Stimulated activated CD8-positive, alpha-beta memory T cell treated with anti-CD3 and anti-CD28 coated beads, Interleukin-7, amount 100 ng/mL, for 4 hours (primary cell): ENCODE measurements at places on chromosomes 16 and 17.

GRCh38 chr16:76213860-76214259, 63.3 kb upstream of the CNTNAP4 start:
- DNase-seq, result no peak

DNA sequence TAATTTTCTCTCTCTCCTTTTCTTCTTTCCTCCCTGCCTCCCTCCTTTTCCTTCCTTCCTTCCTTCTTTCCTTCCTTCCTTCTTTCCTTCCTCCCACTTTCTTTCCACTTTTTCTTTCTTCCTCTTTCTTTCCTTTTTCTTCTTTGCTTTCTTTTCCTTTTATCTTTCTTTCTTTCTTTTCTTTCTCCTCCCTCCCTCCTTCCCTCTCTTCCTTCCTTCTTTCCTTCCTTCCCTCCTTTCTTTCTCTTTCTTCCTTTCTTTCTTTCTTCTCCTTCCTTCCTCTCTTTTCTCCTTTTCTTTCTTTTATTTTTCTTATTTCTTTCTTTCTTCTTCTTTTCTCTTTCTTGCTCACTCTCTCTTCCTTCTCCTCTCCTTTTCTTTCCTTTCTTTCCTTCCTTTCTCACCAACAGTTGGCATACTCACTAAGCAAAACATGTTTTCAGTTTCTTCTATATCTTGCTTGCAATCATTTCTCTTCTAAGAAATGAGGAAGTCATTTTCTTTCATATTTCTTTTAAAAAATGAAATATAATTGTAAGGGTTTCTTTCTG, 97.1 kb upstream of the MAF start:
- no peak for DNase-seq

DNA sequence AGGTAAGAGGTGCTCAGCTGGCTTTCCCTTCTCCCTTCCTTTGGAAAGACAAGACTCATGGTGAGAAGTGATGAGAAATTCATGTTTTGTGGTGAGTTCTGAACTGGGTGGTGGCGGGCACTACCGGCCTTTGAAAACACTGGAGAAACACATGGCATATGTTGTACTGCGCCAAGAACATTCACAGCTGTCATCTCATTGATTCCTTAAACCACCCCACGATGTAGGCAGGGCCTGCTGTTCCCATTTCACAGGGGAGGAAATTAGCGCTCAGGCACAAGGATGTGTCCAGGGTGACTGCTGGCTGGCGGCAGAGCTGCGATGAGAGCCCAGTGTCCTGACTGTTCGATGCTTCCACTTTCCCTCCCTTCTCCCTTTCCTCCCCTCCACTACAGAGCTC, 1.6 kb upstream of the DOC2B start:
- DNase-seq, result no peak

DNA sequence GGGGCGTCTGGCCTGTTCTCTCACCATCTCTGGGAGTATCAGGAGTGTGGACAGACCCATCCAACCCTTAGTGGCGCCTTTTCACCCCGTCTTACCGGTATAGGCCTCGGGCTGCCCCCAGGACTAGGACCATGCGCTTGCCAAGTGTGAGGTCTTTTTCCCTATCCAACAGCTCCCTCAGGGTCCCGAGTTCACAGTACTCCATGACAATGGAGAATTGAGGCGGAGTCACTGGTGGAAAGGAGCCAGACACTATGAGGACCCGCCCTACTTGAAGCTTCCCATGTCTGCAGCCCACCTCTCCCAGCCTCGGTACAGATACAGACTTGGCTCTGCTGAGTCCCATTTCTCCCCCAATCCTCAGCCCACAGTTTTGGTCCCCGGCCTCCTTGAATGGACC, 15.9 kb upstream of the RFWD3 start:
- DNase-seq, result no peak

- DNase-seq, result no peak
Measured at GRCh38 chr16:3514621-3515020, 13.8 kb downstream of the CLUAP1 start.

GRCh38 chr17:8997994-8998628, 23.2 kb upstream of the NTN1 start:
- DNase-seq, result peak; percentile 71

- DNase-seq, result no peak
Measured at GRCh38 chr16:19672378-19672777, 45.6 kb downstream of the KNOP1 start.

DNA sequence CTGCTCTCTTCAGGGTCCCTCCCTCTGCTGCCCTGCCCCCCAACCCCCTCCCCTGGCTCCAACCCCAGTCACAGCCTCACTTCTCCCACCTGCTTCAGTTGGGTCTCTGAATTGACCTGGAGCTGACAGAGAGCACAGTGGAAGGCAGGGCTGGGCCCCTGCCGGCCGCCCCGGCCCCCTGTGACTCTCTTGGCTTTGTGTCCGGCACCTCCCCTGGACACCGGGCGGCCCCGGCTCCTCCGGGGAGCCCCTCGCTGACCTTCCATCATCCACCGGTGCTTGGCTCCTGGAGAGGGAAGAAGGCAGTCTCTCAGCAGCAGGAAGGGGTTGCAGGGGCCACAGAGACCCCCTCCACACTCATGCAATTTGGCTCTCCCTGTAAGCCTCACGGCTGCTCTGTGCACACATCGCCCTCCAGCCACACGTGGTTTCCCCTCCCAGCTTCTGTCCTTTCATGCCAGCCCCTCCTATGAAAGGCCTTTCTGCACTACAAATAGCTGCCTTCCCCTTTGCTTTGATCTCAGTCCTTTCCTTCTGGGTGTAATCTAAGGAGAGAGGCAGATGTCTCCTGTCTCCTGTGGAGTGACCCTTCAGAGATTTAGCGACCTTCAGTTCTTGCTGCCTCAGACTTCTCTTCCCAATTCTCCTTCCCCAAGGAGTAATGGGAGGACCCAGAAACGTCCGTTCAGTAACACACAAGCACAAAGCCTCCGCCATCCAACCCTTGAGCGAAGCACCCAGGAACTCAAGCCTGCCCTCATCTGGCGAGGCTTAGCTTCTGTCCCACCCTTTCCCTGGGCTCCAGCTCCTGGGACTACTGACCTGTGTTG, 8.3 kb downstream of the NKIRAS2 start:
- no peak for DNase-seq

GRCh38 chr16:54175552-54176375, 110.8 kb downstream of the IRX3 start:
- no peak for DNase-seq

GRCh38 chr16:50742576-50743200, 802 bp downstream of the CYLD start:
- DNase-seq, result peak; percentile 21

- DNase-seq, result no peak
Measured at GRCh38 chr16:25151996-25152395, 40.5 kb downstream of the LCMT1 start.

GRCh38 chr17:50487213-50488096, 8.8 kb downstream of the RSAD1 start:
- DNase-seq, result no peak

DNA sequence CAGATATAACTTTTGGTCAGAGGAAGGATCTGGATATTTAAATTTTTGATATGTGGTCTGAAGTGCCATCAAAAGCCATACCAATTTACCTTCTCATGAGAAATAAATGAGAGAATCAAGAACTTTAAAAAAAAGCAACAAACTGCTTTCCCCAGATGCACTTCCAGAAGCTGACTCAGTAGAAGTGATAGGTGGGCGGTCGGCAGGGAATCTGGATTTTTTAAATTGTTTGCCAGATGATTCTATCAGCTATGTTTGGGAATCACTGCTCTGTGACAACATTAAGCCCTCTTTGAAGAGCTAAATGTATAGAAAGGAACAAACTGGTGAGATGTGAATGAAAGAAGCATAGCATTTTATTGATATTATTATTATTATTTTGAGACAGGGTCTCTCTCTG, 19.2 kb downstream of the CDH3 start:
- no peak for DNase-seq

GRCh38 chr17:42782166-42783061, 2.0 kb downstream of the WNK4 start:
- no peak for DNase-seq

DNA sequence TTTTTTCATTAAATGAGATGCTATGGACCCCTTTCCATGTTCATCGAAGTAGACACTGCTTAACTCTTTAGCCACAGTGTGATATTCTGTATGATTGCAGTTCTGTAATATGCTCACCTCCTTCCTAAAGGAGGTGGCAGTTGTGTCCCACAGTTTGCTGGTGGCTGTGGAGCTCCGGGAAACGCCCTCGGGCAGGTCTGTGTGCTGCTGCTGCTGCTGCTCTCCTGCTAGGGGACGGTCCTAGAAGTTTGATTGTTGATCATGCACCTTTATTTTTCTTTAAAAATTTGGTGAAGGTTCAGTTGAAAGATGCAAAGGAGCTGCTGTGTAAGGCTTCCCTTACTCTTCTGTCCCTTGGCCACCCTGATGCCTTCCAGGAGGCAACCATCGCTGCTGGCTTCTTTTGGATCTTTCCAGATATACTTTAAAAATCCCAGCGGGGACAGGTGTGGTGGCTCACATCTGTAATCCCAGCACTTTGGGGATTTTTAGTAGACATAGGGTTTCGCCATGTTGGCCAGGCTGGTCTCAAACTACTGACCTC, 8.4 kb upstream of the CLEC18A start:
- no peak for DNase-seq

- DNase-seq, result no peak
Measured at GRCh38 chr16:86635176-86635876, 57.0 kb downstream of the FOXL1 start.

DNA sequence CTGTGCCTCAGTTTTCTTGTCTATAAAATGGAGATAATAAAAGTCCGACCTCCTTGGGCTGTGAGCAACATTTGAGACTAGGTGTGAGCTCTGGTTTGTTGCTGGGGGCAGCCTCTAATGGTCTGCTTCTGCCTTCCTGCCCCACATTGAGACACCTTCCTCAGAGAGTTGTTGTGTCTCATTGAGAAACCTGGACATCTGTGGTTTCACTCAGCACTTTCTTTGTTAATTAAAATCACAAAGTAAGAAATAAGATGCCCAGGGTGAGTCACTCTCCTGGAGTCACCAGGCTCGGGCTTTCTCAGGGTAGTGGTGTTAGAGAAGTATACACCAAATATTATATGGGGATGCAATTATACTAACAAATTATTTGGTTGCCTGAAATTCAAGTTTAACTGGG, 389.2 kb upstream of the SALL1 start:
- DNase-seq, result no peak

DNA sequence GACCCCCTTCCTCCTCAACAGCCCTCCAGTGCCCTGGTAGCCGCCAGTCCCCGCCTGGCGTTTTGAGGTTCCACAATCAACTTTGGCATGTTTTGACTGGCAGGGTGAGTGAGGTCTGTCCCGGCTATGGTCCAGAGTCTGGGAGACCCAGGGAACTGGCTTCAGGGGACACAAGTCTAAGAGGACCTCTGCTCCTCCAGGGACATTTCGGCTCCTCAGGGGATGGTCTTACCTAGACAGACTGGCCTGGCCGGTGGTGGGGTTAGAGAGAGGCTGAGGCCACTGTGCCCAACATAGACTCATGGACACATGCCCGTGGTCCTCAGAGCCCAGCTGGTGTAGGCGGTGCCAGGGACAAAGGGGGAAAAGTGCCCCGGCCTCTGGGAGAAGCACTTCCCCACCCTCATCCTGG, 2.2 kb downstream of the TMC8 start:
- DNase-seq, result no peak

- peak; percentile 48 for DNase-seq
Measured at GRCh38 chr17:29615048-29615385, 7.7 kb downstream of the CORO6 start.

- no peak for DNase-seq
Measured at GRCh38 chr17:4800462-4801196, 1.5 kb downstream of the C17orf114 start.

DNA sequence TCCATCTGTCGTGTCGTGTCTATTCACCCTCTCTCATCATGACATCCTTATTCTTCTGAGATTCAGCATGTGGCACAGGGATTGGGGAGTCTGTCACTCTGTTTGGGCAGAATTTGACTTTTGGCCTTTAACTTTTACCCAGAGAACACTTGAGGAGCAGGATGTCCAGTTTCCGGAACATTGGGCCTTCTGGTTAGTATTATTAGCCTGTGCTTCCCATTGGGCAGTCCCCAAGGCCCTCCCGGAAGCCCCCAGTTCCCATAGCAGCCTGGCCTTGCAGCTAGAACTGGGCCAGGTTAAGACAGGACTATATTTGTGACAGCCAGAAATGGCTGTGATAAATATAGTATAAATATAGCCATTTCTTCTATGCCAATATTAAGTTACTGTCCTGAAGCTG, 9.6 kb downstream of the SCN4A start:
- DNase-seq, result no peak

GRCh38 chr16:70592106-70592571, 54.2 kb upstream of the IL34 start:
- DNase-seq, result no peak
